ENCODE measurements at places on chromosomes 12 and 14.

DNA sequence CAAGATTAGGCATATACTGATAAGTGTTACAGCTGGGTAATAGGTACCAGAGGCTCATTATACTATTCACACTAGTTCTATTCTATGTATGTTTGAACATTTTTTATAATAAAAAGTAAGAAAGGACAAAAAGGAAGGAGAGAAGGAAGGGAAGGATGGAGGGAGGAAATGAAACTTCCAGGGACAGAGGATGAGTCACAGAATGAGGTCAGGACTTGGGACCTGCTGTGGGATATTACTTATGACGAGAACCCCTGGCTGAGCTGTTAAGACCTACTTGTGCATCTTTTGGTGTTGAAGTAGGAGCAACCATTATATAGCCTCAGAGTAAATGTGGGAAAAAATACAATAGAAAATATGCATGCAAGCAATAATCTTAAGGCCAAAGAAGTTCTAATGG lies 16.7 kb upstream of the TMEM260 start:
- DNase-seq, result no peak

- no peak for DNase-seq
Measured at GRCh38 chr12:65956056-65956738, 131.9 kb downstream of the HMGA2 start.

- DNase-seq, result no peak
Measured at GRCh38 chr14:71482671-71483070, 449.6 kb upstream of the RGS6 start.

- DNase-seq, result no peak
Measured at GRCh38 chr14:70170976-70171375, 17.8 kb downstream of the SLC8A3 start.

- no peak for DNase-seq
Measured at GRCh38 chr12:70643939-70644338, 6.7 kb upstream of the PTPRB start.

DNA sequence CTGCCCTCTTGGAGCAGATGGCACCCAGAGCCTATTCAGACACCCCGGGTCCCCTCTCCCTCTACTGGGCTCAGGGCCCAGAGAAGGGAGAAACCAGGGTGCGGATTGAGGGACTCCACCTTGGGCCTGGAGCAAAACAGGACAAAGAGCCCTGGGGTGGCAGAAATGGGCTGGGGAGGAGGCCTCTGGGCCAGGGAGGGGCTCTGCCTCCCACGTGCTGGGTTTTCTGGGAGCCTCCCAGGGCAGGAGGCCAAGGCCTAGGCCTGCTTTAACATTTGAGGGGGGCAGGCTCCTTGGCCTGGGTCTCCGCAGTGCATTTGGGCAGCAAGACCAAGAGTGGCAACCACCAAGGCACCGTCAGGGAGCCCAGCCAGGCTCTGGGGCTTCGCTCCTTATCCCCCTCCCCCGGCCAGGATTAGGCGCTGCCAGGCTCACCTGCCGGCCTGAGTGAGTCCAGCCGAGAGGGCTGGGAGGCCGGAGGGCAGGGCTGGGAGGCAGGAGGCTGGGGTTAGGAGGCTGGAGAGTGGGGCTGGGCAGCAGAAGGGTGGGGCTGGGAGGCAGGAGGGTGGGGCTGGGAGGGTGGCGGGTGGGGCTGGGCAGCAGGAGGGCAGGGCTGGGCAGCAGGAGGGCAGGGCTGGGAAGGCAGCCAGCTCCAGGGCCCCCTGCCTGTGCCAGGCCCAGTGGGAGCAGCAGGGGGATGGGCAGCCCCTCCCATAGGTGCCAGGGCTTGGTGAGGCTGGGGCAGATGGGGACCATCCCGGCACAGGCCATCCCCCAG lies 101.8 kb upstream of the EIF5 start:
- no peak for DNase-seq

DNA sequence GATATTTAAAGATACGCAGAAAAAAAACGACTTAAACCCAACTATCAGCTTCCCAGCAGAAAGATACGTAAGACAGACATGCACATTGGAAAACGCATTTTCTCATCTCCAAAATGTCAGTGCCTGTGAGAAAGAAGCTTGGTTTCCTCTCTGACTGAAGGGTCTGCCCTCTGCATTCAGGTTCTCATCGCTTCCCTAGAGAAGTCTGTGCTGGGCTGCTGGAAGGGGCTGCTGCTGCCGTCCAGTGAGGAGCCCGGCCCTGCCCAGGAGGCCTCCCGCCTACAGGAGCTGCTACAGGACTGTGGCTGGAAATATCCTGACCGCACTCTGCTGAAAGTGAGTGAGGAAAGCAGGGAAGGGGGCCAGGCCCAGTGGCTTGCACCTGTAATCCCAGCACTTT lies 4.7 kb upstream of the PFDN5 start:
- no peak for DNase-seq

DNA sequence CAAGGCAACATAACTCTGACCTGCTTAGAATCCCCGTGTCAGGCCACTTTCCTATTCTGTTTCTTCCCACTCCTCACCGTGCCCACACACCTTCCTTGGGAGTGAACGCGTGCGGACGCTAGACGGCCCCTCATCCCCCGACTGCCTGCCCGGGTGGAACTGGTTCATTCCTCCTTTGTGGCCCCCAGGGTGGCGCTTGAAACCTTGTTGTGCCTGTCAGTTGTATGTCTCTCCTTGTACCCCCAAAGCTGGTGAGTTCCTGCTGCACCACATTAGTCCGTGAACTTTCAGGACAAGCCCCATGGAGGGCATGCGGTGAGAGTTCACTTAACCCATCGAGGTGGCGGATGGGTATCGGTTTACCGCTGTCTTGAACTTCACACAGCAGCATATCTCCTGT lies 46.7 kb downstream of the SSH1 start:
- DNase-seq, result no peak

DNA sequence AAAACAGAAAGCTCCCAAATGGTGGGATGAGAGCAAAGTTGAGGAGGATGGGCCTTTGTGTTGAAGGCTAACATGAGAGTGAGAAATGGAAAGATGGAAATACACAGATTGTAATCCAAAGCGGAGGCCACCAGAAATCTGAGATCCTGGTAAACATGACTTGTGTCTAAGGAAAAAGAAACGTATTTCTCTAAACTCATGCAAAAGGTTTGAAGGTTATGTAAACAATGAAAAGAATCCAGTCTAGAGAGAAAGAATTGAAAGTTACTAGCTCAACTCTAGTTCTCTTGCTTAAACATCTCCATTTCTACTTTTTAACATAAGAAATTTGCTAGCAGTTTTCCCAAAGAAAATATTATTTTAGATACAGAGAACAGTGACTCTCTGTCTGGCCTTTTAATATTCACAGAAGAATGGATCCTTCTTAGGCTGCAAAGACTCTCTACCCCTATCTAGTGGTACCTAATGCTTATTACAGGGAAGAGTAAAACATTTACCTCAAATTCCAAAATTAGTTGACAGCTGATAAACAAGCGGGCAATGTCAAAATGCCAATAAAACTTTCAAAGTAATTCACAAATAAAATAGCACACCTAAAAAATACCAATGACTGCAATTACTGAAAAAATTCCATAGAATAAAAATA lies 75.8 kb upstream of the SOX5 start:
- no peak for DNase-seq

GRCh38 chr12:100942984-100943749 lies 148.6 kb downstream of the ANO4 start:
- no peak for DNase-seq

- DNase-seq, result no peak
Measured at GRCh38 chr12:119447126-119447525, 112.6 kb downstream of the CCDC60 start.

- DNase-seq, result no peak
Measured at GRCh38 chr14:64704743-64705380, 638 bp downstream of the PLEKHG3 start.

DNA sequence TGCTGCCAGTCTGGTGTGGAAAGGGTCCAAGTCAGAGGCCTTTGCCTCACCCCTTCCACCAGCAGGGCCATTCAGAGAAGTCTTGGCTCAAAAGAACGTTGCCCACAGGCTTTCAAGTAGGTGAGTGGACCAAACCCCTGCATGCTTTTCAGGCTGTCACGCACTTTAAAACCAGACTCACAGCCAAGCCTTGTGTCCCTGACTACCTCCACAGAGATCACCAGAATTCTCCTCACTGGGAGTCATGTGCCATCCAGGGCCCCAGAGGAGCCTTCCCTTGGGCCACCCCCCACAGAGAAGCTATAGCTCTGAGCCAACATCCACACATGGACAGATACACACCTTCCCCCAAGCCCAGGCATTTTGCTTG lies 283.1 kb downstream of the DPF3 start:
- DNase-seq, result no peak

- no peak for DNase-seq
Measured at GRCh38 chr12:49568442-49569162, 660 bp upstream of the MCRS1 start.

- peak; percentile 69 for DNase-seq
Measured at GRCh38 chr12:53869500-53869899, 69.1 kb upstream of the HOXC13 start.

- no peak for DNase-seq
Measured at GRCh38 chr14:103138301-103139131, 15.3 kb downstream of the TNFAIP2 start.

- DNase-seq, result no peak
Measured at GRCh38 chr12:77760271-77761025, 70.2 kb upstream of the NAV3 start.

DNA sequence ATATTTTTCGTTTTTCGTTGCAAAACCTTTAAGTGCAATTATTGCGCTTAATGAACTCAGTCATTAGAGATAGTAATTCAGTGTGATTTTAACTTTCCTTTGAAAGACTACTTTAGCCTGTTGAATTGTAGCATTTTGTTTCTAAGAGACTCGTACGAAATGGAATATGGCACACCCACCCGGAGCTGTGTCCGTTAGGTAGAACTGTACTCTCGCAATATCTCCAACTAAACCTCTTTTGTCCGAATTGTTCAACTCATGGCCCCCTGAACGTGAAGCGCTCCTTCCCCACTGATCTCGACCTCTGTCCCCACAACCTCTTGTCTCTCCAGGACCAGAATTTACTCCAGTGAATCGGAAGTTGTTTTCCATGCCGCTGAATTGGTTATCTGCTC lies 800 bp downstream of the PCNX4 start:
- no peak for DNase-seq

- DNase-seq, result no peak
Measured at GRCh38 chr14:103418481-103418818, 33.2 kb downstream of the MARK3 start.

DNA sequence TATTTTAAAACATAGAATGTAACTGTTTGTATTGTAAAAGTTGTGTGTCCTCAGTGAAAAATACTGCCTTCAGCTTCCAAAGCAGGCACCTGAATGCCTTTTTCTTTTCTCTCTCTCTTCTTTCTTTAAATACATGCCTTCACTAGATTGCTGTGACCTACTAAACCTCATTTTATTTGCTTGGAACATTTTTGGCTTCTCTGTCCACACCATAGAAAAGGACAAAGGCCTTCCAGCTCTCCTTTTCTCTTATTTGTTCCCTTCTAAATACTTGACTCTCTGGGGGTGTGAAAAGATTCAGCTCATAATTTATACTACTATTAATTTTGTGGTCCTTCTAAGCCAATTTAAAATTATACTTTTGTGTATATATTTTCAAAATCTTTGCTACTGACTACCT lies 38.4 kb downstream of the PPM1A start:
- no peak for DNase-seq

DNA sequence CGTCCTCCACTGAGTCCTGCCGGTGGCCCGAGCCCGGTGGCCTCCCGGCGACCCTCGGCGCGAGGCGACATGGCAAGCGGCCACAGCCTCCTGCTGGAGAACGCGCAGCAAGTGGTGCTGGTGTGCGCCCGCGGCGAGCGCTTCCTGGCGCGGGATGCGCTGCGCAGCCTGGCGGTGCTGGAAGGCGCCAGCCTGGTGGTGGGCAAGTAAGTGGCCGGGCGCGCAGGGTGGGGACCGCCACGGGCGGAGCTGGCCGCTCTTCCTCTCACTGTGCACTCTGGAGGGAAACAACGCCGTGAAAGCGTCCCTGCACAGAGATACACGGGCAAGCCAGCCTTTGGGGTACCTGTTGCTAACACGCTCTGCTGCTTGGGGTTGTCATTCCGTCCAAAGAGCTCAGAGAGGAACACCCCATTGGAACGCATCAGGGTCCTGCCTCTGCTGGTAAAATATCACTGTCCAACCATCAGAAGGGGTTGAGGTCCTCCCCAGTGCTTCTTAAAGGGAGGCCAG lies at the start of gene AMDHD1:
TSS of gene AMDHD1 (plus strand) at position 2 of the 513 bp plus-strand sequence. CDS start at position 70, 68 bp downstream.
- no peak for DNase-seq

DNA sequence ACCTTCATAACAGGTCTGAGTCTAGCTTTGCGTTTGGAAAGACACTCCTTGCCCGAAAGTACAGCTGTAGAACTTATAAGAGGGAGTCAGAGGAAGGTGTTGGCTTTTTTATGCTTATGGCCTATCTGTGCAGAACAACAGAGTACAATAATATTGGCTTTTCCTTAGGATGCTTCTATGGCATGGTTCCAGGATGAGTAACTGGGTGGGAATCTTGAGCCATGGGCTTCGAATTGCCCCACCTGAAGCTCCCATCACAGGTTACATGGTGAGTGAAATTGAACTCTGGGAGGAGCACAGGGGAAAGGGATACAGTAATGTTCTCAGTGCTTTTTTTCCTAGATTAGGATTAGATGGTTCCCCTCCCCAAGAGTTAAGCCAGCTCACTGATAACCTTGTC lies 13.0 kb downstream of the PARP2 start:
- no peak for DNase-seq

- DNase-seq, result no peak
Measured at GRCh38 chr14:64405295-64405694, 17.1 kb downstream of the MTHFD1 start.

GRCh38 chr12:27504507-27504906 lies 19.5 kb upstream of the PPFIBP1 start:
- no peak for DNase-seq

GRCh38 chr14:32897698-32898064 lies 41.0 kb upstream of the NPAS3 start:
- DNase-seq, result no peak

GRCh38 chr14:71086567-71086966 lies 179.3 kb downstream of the PCNX1 start:
- DNase-seq, result no peak

DNA sequence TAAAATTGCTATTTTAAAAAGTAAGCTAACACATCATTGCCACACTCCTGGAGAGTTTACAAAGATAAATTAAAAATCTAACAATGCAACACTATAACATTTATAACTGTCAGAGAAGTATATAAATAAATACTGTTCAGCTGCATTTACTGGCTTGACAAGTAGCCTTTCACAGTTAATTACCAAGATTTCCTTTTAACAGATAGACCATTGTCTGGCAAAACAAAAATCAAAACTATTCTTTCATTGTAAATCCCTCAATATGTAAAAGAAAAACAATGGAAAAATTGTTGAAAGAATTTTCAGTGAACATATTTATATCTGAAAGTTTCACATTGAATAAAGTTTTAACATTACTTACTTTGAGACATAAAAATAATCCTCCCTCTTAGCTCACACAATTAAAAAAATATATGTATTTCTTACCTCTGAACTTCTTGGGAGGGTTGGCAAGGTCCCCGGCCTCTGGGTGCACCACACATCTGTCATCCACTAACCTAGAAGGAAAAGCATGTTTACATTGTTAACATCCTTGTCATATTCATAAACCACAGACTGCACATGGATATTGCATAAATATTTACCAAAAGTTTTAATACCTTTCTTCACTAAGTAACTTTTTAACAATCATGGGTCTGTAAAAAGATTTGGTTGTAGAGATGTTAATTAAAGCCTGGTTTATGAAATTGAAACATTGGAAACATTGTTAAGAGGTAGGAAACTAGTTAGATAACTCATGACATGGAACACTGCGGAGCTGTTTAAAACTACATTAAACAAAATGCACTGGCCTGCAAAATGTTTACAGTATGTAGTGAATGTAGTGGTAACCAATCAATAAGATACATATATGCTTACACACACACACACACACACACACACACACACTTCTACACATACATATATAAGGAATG lies 43.0 kb downstream of the ITPR2 start:
- no peak for DNase-seq

All from NCI-H1048 (cell line).